Activated CD8-positive, alpha-beta T cell treated with anti-CD3 and anti-CD28 coated beads for 36 hours (primary cell): ENCODE measurements at places on chromosomes 5 and 9. TPM values are rescaled to one million over a fixed set of nuclear protein-coding genes. Genes with fewer than 3 reads are reported as not detected.
A peak's percentile ranks its signal among the peaks of the same experiment; 100 is the strongest.

- DNase-seq, result peak; percentile 35
Observed at GRCh38 chr5:54793468-54794134, 191.8 kb downstream of the ESM1 start.

DNA sequence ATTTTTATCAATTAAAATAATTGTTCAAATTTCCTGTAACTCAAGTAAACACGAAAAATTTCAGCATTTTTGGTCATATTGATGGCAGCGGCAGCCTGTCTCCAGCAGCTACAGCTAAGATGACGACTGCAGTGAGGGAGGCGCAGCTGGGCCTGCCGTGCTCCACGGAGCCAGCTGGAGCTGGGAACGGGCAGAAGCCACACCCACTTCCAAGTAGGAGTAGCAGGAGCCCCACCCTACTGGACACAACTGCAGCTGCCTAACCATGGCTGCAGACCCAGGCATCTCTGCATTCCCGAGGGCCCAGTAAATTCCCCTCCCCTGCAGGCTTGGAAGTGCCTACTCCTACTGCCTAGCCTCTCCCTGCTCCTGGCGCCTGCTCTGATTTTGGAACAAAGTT is 2031.7 kb downstream of the EFNA5 start:
- no peak for DNase-seq

GRCh38 chr9:35114840-35115628 is 628 bp downstream of the ATOSB start:
- DNase-seq, result peak; percentile 70

DNA sequence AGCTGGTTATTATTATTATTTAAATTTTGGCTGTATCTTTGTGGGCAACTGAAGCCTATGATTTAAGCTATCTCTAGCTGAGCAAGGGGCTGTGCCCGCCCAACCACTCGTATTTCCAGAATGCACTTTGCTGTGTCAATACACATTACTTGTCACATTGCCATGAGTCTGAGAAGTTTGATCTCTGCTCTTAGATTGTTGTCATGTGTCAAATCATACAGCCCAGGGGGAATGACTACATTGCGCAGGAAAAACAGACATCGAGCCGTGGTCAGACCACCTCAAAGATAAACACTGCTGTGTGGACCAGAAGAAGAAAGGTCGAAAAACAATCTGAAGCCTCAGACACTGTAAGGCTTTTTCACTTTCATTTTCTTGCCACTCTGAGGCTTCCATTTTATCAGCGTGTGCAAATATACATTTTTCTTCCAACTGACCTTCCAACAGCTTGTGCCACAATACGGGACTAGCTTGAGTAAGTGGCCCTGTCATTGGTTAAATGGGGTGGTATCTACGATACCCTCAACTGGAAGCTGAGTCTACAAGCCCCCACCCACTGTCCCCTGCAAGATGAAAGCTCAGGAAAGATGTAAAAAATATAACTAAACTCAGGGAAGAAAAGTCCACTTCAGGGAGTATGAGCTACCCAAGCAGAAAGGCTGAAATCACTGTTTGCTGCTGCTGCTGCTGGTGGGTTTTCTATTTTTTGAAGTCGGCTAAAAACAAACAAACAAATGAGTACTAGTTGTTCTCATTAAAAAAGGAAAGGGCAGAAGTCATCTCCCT is 603.0 kb downstream of the BNC2 start:
- DNase-seq, result peak; percentile 14

DNA sequence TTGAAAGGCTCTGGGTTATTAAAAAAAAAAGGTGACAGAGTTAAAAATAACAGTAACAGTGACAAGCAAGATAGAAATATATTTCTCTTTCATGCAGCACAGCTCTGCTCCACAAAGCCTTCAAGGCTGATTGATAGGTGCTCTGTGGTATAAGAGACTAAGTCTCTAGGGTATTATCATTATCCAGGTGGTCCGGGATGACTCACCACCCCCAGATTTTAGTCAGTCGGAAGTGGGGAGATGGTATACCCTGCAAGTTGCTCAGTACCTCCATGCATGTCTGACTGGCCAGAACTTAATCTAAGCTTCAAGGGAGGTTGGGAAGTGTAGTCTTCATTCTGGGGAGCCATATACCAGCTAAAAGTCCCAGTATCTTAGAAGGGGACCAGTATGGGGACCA is 76.1 kb downstream of the SLC1A3 start:
- DNase-seq, result no peak

DNA sequence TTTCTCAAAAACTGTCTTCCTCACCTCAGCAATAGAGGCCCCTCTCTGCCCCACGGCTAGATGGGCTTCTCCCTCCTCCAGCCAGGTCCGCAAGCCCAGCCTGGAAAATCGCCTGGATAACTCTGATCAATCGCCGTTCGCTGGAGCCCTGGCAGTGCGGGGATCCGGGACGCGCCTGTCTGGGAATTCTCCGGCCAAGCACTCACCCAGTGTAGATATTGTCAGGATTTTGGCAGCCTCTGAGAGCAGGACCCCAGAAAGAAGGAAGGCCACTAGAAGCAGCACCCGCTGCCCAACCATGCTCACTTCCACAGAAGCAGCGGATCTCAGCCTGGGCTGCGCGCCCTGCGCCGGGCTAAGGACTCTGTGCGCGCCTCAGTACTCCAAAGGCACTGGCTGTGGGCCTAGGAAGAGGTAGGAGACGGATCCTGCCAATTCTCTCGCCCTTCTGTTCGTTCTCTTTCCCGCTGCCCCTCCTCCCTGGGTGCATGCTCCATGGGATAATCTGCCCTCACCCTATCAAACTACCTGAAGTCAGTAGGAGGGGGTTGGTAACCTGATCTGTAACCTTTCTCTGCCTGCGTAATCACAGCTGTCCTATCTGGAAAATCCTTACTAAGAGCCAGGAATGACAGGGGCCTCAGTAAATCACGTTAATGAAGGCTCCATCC is at the start of gene UGT3A1:
Gene UGT3A1 (minus strand): TSS at position 450 of the 671 bp plus-strand sequence. CDS start 150 bp downstream, at position 300.
- DNase-seq, result no peak

- DNase-seq, result peak; percentile 54
Observed at GRCh38 chr5:14906628-14907027, 35.0 kb upstream of the ANKH start.

DNA sequence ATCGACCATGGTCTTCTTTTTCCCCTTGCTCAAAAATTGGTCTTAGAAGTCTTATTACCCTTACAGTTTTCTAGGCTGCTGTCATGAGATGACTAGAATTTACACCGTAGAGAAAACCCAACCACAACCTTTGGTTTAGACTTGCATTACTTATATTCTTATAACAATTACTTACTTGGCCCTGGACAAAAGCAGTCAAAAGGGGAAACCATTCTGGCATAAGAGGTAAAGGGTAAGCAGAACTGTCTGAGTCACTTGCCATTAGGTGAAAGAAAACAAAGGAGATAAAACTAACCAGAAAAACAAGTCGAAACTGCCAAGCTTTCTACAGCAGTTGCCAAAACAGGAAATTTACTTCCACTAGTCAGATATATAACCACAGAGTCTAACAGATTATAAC is 17.9 kb downstream of the TMEM245 start:
- peak; percentile 28 for DNase-seq

- DNase-seq, result no peak
Observed at GRCh38 chr9:113219186-113219936, 1.7 kb downstream of the FKBP15 start.

- DNase-seq, result no peak
Observed at GRCh38 chr5:67377631-67378030, 181.0 kb upstream of the CD180 start.

DNA sequence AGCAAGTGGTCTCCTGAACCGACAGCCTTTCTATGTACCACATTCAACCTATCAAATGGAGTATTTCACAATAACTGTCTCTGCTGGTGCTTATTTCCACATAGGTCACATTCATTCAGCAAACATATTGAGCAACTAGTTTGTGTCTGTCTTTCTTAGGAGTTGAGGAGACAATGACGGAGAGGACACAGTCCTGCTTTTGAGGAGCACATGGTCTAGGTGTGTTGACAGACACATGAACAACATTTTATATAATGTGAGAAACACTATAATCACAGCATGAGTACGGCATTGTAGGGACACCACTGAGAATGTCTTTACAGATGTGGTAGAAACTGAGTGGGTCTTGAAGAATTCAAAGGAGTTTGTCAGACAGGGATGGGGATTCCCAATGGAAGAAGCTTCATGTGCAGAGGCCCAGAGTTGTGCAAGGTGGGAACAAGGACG is 28.5 kb downstream of the NFIL3 start:
- DNase-seq, result no peak

DNA sequence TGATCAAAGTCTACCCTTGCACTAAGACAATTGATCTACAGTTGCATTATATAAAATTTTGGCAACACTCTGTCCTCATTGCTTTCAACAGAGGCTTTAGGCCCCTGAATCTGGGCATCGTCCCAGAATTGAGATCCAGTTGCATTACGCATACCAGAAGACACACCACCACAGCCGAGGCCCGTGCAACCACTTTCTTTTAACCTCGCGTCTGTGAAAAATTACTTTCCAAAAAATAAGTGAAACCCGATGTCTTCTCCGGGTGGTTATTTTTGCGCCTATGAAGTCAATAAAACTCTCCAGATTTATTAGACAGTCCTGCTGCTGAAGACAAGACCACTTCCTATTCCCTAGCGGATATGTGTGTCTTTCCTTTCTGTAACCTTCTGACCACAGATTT is 52.1 kb upstream of the NFIB start:
- no peak for DNase-seq

GRCh38 chr9:129379181-129379836 is 201.2 kb upstream of the IER5L start:
- no peak for DNase-seq

DNA sequence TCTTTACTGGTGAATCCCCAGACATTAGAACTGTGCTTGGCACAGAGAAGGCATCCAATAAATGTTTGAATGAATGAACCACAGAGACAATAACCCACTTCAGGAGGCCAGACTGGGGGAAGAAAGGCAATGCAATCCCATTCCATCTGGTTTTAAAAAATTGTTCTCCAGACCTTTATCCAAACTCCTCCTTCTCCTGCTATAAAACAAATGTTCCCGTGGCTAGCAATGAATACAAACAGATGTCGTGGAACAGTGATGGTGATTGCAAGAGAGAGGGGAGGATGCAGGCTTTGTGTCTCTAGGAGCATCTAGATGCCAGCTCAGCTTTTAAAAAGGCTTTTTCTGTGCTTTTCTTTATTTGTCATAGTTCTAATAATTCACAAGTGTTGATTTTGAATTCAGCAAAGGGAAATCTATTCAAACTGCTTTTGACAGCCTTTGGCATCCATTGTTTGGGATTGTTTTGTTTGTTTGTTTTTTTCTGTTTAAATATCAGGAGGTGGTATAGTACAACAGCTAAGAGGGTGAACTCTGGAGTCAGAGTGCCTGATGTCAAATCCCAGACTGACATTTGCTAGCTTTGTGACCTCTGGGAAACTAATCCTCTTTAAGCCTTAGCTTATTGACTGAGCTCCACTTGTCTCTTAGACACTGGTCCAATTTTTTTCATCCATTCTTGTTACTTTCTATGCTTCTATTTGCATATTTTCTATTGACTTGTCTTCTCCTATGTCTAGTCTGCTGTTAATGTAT is 59.1 kb downstream of the TNFSF15 start:
- no peak for DNase-seq

DNA sequence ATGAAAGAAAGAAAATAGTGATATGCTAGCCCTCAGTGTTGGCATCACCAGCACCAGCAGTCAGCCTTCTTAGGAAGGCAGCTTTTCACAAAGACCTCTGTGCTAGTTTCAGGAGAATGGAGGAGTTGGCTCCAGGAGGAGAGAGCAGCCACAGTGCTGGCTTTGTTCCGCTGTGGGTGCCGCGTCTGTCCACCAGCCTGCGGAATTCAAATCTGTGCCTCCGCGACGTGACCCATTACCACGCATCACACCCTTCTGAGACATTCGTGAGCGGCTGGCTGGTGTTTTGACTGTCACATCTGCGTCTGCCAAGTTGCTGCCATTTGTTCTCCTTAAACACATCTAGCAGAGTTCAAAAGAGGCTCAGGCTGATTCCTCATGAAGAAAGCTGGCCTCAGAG is 34.4 kb downstream of the SNX18 start:
- no peak for DNase-seq

GRCh38 chr5:78968781-78969180 is 16.3 kb downstream of the ARSB start:
- no peak for DNase-seq

- DNase-seq, result no peak
Observed at GRCh38 chr9:17651725-17652124, 72.9 kb downstream of the SH3GL2 start.

- peak; percentile 60 for DNase-seq
Observed at GRCh38 chr9:136671646-136672430, 9.1 kb downstream of the EGFL7 start.

DNA sequence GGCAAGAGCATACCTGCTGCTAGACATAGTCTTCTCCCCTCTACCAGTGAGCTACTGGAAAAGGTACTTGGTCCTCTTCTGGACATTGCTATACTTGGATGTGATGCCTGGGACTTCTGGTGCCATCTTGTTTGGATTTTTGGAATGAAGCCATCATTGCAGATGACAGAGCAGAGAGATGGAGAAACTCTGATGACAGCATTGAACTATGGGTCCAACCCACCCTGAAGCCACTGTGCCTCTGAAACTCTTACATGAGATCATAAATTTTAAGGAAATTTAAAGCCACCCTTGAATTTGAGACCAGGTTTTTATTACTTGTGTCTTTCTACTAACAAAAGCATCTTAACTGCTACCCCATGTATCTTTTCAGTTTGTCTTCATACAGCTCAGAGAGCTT is 151.1 kb upstream of the SMIM23 start:
- no peak for DNase-seq

GRCh38 chr5:66206465-66206864 is 62.4 kb downstream of the SREK1 start:
- no peak for DNase-seq

DNA sequence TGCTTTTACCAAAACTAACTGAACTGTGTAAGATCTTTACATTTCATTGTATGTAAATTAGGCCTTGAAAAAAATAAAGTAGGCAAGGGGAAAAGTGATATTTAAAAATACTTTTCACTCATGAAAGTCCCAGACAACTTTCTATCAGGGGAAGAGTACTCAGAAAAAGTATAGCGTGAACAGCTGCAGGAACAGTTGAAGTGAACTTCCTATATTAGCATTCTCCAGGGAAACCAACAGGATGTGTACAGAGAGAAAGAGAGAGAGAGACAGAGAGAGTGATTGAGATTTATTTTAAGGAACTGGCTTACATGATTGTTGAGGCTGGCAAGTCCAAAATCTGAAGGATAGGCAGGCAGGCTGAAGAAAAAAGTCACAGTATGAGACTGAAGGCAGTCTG is 42.0 kb downstream of the ERMP1 start:
- DNase-seq, result no peak

The ANKRD18A gene
- 2.3 TPM for total RNA-seq

The ANKRD20A1 gene
- total RNA-seq, result 1.2 TPM

The ZCCHC7 gene
- total RNA-seq, result 37.0 TPM

The SPATA31A1 gene
- not detected for total RNA-seq

The CCNI2 gene
- 10.0 TPM for total RNA-seq

The PTGR1 gene
- 1.8 TPM for total RNA-seq
